ENCODE measurements at places on chromosomes 3 and 15. TPM values are rescaled to one million over a fixed set of nuclear protein-coding genes. Genes with fewer than 3 reads are reported as not detected.

DNA sequence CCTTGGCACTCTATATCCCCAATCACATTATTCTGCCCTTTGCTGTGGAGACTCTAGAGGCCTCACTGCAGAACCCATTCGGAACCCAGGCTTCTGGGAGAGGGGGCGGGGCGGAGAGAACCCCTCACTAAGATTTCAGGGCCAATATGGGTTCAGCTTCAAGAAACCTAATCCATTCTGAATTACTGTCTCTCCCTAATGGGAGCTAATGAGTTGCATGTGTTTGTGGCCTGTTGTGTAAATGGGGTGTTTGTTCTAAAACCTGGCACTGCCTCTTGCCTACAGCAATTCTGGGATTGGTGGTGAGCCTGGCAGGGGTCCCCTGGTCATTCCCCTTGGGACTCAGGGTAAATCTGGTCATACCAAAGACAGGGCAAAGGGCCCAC lies 605 bp upstream of the RASL12 start:
- peaks cover 30% of the 10 kb centered on the region for H3K27me3 ChIP-seq
- no peak for DNase-seq
- no peaks in the 10 kb centered on the region for H3K36me3 ChIP-seq
- no peak overlapping the region for H3K4me3 ChIP-seq

Gene AQR
- polyA plus RNA-seq: 18.0 TPM

Gene RTF1
- polyA plus RNA-seq: 19.0 TPM

Gene DNAH12
- 1.2 TPM for polyA plus RNA-seq

Gene ATR
- 50.8 TPM for polyA plus RNA-seq
